ENCODE measurements at places on chromosomes 13 and 19. TPM values are rescaled to one million over a fixed set of nuclear protein-coding genes. Genes with fewer than 3 reads are reported as not detected.

DNA sequence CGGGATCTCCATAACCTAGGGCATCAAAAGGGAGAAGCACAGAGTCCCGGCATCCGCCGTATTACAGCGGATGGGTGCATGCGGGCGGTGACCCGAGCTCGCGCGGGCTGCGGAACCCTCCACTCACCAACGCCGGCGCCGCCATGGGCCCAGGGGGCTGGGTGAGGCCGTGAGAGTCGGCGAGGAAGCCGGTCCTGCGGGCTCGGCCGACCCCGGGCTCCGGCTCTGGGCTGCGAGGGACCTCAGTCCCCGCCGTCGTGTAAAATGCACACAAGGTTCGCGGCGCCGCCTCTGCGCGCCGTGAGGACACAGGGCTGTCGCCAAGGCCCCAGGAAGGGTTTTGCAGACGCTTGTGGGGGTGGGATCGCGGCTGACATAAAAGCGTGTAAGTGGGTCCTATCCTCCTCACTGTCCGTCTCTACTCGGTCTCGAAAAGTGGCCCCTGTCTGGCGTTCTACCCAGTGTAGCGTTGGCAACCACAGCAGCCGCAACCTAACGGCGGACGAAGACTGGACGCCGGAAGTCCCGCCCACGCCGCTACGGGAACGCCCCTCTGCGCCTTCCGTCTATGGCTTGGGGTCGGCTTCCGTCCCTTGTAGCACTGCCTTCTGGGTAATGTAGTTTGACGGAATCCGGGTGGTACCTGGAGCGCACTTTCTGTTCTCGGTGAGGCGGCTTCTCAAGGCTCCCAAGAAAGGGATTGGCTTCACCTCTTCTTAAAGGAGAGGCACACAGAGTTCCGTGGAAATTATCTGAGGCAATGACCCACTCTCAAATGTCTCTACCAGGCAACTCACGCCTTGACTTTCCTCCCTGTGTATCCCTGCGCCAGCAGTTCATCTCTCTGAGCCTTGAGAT lies at the start of gene ZNF599:
TSS of gene ZNF599 (minus strand) at position 519 of the 858 bp plus-strand sequence. CDS start at position 145, 374 bp downstream.
- peak; percentile 86 for DNase-seq

DNA sequence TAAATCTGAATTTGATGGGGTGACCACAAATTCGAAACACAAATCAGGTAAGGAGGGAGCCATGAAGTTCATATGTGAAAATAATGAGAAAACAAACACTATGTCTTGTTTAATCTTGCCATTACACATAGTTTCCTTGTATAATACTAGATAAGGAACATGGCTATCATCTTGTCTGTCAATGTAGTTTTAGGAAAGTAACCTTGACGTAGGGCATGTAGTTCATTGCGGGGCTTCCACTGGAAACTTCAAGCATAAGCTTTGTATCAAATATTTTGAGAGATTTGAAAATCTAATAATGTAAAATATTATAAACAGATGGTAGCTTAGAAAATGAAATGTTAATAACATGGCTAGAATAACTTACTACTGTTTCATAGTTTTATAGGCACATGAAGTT lies 8.8 kb downstream of the BIVM start:
- no peak for DNase-seq

GRCh38 chr13:29535663-29536655 lies 59.5 kb downstream of the SLC7A1 start:
- DNase-seq: no peak

The ZNF135 gene
- total RNA-seq: 1.9 TPM

DNA sequence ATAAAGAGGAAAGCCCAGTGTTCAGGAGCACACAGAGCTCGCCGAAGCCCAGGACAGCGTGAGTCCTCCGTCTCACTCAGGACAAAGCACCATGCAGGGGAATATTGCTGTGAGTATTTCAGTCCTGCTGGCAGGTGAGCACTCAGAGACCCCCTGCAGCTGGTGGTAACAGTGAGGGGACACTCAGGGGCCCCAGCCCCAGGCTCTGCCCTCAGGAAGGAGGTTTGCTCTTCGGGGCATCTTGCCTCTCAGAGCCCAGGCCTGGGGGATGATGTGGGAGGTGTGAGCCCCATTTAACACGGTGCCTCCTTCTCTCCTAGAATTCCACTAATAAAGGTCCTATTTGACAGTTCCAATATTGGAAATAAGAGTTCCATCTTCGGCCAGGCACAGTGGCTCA lies 14.8 kb downstream of the LILRA1 start:
- DNase-seq: no peak

GRCh38 chr19:39590265-39590664 lies 12.1 kb upstream of the LGALS13 start:
- peak; percentile 5 for DNase-seq

The EID2 gene
- 6.9 TPM for total RNA-seq

GRCh38 chr13:79141082-79141481 lies 265.0 kb downstream of the RBM26 start:
- no peak for DNase-seq

DNA sequence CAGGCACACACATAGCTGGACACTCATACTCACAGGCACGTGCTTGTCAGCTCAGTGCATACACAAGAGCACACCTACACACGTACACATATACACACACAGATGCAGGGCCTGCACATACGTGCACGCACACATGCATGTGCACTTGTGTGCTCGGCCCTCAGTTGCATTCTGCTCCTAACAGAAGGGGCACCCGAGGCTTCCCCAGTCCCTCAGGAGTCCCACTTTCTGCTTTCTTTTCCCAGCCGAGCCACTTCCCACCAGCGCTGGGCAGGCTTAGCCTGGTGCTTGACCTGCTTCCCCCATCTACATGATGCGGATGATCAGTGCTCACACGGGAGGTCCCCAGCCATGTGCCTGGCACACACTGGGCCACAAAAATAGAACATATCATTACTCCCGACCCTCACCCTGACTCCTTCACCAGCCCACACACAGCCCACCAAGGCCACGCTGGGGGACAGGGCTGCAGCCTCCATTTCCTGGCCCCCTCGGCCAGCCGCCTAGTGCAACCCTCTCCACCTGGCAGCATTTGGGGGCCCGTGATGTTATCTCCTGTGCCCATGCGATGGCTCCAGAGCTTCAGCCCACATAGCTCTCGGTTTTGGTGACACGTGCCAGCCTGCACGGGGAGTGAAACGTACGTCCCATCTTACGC lies 125.2 kb upstream of the SPACA7 start:
- no peak for DNase-seq

Data from IMR-90 (cell line).